Cortex of kidney (tissue), 1 donor: ENCODE measurements at places on chromosomes 5 and 9.

DNA sequence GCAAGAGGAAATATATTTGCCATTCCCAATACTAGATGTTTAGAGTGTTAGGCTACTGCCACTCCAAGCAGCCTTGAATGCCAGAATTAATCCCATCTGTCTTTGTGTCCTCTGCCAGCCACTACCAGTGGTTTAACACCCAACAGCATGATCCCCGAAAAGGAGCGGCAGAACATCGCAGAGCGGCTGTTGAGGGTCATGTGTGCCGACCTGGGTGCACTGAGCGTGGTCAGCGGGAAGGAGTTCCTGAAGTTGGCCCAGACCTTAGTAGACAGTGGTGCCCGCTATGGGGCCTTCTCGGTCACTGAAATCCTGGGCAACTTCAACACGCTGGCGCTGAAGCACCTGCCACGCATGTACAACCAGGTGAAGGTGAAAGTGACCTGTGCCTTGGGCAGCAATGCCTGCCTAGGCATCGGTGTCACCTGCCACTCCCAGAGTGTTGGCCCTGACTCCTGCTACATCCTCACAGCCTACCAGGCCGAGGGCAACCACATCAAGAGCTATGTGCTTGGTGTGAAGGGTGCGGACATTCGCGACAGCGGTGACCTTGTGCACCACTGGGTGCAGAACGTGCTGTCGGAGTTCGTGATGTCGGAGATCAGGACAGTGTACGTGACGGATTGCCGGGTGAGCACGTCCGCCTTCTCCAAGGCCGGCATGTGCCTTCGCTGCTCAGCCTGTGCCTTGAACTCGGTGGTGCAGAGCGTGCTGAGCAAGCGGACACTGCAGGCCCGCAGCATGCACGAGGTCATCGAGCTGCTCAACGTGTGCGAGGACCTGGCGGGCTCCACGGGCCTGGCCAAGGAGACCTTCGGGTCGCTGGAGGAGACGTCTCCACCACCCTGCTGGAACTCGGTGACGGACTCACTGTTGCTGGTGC, 29.3 kb downstream of the AMBP start:
- no peak for DNase-seq

DNA sequence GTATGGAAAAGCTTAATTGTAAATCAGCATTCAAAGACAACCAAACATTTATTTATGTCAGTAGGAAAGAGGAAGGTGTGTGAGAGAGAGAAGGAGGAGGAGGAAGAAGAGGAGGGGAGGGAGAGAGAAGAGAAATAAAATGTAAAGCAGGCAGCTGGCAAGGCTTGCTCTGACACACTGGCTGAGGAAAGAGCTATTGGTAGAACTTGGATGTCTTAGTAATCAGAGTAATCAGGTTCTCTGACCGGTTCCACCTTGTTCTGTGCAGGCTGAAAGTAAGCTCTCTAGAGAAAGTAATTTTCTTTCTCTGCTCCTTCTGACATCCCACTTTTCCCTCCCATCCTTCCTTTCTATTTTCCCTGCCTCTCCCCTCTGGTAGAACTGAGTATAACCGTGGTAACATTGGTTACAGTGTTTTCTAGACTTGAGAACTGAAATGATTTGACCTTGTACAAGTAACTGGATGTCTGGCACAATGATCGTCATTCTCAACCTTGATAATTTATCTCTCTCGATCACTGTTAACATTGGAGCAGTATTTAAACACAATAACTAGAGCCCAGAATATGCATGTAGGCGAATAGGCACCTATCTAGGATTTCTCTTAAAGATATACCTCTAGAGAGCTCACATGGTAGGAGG, 33.3 kb downstream of the TLE4 start:
- no peak for DNase-seq

DNA sequence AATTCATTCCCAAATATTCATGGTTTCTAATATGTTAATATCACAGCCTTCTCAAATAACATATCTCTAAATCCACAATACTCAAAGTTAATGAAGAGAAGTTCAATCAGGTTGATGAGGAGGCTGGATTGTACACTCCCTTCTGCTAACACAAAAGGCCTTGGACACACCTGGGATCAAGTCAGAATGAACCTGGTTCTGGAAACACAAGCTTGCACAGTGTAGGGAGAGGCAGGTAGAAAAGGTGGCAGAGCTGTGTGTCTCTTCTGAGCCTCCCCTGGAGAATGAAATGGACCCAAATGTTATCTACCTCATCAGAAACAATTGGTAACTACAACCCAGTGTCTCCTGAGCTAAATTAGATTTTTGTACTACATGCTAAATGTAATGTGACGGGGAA, 40.7 kb upstream of the FBP1 start:
- no peak for DNase-seq

GRCh38 chr9:85302938-85303756, 438.6 kb downstream of the AGTPBP1 start:
- no peak for DNase-seq

- no peak for DNase-seq
Observed at GRCh38 chr9:110115341-110115820, 92.6 kb downstream of the C9orf152 start.

GRCh38 chr5:33268374-33268773, 172.4 kb upstream of the TARS1 start:
- DNase-seq = no peak

DNA sequence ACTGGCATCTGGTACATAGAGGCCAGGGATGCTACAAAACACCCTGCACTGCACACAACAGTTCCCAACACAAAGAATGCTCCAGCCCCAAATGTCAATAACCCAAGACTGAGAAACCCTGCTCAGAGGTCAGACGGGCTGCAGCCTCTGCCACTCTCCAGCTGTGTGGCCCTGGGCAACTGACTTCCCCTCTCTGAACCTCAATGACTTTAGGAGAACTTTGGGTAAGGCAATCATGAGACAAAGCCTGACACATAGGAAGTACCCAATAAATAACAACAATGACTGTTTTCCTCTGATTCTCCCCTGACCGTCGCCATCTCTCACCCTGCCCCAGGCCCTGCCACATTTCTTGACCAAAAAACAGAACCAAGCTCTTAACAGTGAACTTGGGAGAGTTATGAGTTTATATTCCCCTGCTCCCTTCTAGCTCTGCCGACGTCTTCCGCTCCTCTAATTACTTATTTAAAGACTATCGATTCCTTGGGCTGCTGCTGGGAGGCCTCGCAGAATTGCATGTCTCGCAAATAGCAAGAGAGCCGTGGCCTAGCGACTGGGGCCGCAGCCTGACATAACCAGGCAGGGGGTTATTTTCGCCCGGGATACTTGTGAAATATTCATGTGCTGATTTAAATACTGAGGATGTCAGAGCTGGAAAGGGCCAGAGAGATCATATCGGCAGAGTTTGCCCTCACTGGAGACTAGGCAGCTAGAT, 24.5 kb upstream of the CRB2 start:
- DNase-seq = no peak

- no peak for DNase-seq
Observed at GRCh38 chr9:101691657-101692056, 46.8 kb downstream of the GRIN3A start.

GRCh38 chr9:99980598-99980997, 74.1 kb downstream of the STX17 start:
- DNase-seq = no peak

DNA sequence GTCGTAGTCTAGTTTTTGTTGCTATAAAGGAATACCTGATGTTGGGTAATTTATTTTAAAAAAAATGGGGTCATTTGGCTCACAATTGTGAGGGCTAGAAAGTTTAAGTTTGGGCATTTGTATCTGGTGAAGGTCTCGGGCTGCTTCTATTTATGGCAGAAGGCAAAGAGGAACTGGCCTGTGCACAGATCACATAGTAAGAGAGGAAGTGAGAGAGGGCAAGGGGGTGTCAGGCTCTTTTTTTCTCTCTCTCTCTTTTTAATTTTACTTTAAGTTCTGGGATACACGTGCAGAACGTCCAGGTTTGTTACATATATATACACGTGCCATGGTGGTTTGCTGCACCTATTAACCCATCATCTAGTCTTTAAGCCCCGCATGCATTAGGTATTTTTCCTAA, 453.3 kb downstream of the DIRAS2 start:
- no peak for DNase-seq

GRCh38 chr5:8019719-8020218, 150.8 kb downstream of the MTRR start:
- no peak for DNase-seq

DNA sequence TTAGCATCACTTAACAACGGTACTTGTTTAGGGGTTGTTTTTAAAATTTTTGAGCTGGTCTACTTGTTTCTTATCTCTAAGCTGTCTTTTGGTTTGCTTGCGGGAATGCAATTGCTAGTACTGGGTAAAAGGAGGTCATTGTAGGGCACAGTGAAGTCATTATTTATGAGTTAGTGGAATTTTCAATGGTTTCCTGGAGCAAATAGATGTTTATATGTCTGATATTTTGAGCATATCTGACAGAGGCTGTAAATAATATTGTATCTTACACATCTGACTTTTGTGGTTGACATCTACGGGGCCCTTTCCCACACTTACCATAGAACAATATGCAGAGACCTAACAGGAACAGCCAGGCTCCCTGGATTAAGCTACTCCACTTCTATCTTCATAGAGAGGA, 90.4 kb upstream of the IL6ST start:
- no peak for DNase-seq

DNA sequence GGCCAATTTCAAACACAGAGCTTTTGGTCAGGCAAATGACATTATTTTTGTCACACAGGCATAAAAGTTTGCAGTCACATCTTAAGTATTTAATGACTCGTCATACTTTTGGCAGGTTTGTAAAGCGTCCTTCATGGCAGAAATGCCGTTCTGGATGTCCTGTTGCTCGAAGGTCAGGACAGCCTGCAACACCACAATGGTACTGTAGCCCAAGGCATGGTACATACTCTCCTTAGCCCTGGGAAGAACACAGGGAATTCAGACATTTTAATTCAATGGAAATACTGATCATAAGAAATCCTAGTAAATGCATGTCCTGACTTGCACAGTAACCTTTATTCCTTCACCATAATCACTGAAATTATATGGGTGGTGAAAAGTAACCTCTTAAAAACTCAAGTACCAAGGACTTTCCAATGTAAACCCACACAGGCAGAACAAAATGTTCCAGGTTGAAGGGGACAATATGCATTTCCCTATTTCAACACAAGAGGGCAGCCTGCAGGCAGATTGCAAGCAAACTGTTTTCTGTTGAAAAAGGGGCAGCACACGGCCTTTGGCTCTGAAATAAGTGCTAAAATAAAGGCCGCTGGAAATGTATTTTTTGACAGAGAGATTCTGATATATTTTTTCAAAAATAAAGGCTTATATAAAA, 95.7 kb downstream of the TTC39B start:
- no peak for DNase-seq
